Heart left ventricle (tissue), 16 donors: ENCODE measurements at places on chromosomes 2 and 18. TPM values are rescaled to one million over a fixed set of nuclear protein-coding genes. Genes with fewer than 3 reads are reported as not detected.

- no peak for DNase-seq
Observed at GRCh38 chr18:21262979-21263378, 20.9 kb downstream of the GREB1L start.

DNA sequence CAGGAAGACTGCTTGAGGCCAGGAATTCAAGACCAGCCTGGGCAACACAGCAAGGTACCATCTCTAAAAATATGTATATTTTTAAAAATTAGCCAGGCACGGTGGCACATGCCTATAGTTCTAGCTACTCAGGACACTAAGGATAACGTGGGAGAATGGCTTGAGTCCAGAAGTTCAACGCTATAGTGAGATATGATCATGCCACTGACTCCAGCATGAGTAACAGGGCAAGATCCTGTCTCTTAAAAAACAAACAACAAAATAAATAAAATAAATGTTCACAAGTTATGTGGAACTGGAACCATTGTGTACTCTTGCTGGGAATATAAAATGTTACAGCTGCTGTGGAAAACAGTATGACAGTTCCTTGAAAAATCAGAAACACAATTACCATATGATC lies 47.2 kb downstream of the USP34 start:
- no peak for DNase-seq

GRCh38 chr2:159126432-159127022 lies 158.1 kb downstream of the TANC1 start:
- no peak for DNase-seq

- DNase-seq: no peak
Observed at GRCh38 chr2:5569256-5569655, 122.9 kb upstream of the SOX11 start.

GRCh38 chr2:181268174-181268867 lies 188.9 kb upstream of the ITGA4 start:
- DNase-seq: no peak

DNA sequence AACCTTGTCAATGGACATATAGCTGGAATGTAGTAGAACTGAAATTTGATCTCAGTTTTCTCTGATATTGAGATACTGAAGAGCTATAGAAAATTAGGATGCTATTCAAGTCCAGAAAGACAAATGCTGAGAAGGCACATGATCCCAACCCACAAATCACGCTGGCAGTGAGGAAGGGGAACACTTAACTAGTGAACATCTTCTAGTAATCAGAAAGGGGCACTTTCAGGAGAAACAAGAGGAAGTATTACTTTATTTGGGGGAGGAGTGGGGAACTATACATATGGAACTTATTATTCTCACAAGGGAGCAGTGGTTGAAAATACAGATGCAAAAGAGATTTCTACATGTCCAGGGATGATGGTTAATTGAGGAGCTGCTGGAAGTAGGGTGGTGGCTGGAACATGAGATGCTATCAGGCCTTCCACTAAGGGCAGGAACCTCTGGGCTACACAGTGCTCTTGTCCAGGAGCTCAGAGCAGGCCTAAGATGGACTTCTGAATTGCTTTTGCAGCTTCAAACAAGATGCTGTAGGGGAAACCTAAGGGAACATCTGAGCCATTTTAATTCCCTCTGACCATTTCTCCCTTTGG lies 79.3 kb downstream of the TGFA start:
- no peak for DNase-seq

DNA sequence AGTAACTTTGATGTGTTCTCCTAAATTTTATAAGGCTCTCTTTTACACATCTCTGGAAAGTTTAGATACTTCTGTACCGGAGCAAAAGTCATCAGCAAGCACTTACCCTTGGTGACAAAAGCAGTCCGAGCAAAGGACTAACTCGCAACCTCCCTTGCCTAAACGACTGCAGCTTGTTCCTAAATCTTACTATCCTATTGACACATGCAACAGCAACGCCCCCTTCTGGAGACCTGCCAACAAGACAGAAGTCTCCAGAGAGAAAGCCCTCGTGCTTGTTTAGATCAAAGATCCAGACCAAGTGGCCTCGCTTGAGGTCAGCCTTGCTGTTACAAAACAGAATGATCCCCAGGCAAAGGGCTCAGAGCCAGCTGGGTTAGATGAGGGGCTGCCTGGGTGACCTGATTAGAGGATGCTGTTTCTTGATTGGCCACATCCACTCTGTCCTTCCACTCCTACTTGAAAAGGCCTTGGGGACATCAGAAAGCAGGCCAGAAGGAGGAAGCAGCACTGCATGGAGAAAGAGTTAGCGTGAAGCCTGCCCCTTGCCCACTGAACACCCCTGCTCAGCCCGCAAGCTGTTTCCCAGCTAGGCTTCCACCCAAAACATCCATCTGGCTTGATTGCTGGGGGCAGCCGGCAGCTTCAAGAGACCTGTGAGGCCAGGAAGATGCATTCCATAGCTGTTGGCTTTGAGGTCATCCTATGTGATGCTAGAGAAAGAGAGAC lies 94.3 kb downstream of the HNRNPLL start:
- peak; percentile 85 for DNase-seq

DNA sequence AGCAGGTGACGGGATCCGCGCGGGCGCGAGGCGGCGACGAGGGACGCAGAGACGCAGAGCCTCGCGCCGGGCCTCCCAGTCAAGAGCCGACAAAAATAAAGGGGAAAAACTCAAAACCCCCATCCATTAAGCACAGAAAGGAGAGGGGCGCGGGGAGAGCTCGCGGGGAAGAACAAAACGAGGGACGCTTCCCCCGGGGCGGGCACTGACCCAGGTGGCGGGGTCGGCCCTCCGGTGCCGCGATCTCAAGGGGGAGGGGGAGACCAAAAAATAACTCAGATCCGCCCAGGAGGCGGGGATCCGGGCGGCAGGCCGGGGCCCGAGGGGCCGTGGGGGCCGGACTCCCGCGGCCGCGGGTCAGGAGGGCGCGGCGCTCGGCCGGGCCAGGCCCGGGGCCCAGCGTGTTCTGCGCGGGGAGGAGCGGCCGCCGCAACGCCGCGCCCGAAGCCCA lies 597 bp downstream of the RNF103 start:
- peak; percentile 71 for DNase-seq

GRCh38 chr18:76963936-76964335 lies 141.6 kb downstream of the ZNF236 start:
- DNase-seq: no peak

DNA sequence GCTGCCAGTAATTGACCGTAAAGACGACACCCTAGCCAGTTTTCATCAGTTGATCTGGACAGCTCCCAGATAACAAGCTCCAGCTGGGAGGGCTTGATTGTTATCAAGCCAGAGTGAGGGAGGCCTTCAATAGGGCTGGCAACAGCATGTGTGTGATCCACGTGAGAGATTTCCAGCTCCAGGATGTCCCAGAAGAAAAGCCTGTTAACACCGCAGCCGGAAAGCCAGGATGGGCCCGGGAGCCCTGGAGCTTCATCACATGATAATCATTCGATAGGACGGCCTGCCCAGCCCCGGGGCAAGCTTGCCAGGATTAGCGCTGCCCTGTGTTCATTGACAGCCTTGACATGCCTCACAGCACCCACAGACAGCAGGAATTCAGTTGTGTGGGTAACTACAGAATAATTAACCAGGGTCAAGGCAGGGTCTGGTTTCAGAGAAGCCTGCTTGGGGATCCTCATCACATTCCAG lies 182.5 kb downstream of the C1D start:
- no peak for DNase-seq

DNA sequence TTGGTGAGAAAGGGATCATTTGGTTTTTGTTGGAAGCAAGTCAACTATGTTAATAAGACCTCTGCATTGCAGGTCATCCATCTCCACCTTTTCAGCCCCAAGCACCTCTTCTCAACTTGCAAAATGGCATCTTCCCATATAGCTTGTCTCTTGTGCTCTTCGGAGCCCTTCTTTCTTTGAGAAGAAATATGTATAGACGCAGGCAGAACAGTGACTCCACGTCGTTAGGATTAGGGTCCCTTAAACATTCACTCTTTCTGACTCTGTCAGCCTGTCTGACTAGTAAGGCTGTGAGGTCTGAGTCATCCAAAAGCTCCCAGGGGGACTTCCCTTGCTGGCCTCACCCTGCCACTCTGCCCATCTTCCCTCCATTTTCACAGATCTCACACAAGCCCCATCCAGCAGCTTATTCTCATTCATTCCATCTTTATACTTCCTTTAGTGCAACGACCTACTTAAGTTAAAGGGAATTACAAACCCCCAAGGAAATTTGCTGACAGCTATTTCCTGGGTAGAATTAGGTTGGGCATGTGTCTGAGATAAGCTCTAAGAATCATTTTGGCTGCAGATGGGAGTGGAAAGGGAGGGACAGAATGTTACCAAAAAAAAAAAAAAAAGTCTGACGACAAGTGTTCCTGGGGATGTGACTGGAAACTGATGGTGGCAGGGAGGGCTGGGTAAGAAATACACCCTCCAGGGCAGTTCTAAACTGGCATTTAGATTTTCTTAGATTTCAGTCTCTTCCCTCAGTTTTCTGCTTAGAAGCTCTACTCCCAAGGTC lies 37.7 kb upstream of the MEX3C start:
- DNase-seq: no peak

DNA sequence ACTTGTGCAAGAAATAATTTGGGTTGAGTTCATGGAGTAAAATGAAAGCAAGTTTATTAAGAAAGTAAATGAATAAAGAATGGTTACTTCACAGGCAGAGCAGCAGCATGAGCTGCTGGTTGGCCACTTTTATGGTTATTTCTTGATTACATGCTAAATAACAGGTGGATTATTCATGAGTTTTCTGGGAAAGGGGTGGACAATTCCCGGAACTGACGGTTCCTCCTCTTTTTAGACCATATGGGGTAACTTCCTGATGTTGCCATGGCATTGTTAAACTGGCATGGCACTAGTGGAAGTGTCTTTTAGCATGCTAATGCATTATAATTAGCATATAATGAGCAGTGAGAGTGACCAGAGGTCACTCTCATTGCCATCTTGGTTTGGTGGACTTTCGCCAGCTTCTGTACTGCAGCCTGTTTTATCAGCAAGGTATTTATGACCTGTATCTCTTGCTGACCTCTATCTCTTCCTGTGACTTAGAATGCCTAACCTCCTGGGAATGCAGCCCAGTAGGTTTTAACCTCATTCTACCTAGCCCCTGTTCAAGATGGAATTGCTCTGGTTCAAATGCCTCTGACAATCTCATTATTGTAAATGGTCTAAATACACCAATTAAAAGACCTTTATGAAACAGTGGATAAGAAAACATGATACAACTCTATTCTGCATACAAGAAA lies 114.1 kb upstream of the FIGN start:
- no peak for DNase-seq

- DNase-seq: no peak
Observed at GRCh38 chr18:51490417-51490816, 292.9 kb upstream of the MEX3C start.

GRCh38 chr2:71933467-71934319 lies 214.0 kb downstream of the CYP26B1 start:
- DNase-seq: no peak

- peak; percentile 59 for DNase-seq
Observed at GRCh38 chr18:25350489-25351251, 1.3 kb downstream of the ZNF521 start.

DNA sequence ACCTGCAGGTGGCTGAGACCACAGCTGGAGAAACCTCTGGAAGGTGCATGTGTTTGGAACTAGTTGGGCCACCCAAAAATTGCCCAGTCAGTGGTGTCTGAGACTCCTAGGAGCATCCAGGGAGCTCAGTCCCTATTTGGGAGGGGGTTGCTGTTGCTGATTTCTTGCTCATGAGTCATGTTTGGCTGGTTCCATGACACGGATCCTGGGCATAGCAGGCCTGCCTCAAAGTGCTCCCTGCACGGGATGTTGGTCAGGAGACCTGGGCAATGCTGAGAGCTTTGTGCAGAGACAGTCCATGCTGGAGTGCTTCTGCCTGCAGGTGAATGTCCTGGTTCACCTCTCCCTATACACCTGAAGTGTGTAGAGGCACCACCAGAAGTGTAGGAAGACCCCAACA lies 194.2 kb downstream of the GLI2 start:
- DNase-seq: no peak

- no peak for DNase-seq
Observed at GRCh38 chr2:103232865-103233264, 471.0 kb downstream of the TMEM182 start.

GRCh38 chr2:205878999-205879762 lies 196.9 kb downstream of the NRP2 start:
- no peak for DNase-seq

GRCh38 chr2:86593266-86593665 lies 30.0 kb upstream of the CHMP3 start:
- no peak for DNase-seq

- DNase-seq: no peak
Observed at GRCh38 chr2:11377928-11378545, 33.6 kb upstream of the ROCK2 start.

- DNase-seq: no peak
Observed at GRCh38 chr2:32436150-32436549, 79.3 kb downstream of the BIRC6 start.

- DNase-seq: no peak
Observed at GRCh38 chr2:25035537-25036220, 6.2 kb upstream of the EFR3B start.

DNA sequence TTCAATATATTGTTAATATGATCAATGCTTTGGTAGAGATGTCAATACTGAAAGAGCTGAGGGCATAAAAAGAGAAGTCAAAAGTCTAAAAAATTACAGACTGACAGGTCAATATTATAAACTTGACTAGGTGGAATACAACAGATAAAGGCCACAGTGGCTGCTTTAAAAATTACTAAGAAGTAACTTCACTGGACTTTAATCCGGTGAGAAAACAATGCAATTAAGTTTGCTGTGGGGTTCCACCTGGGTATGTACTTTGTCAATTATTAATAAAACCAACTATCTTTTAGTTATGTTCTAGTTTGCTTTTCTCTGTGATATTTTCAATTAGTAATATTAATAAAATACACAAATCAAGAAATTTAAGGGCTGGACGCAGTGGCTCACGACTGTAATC lies 44.7 kb downstream of the RAPH1 start:
- no peak for DNase-seq

Gene RGPD3
- 0.14 TPM for polyA plus RNA-seq

Gene MAPRE2
- 138 TPM for polyA plus RNA-seq

Gene APCDD1
- polyA plus RNA-seq: 10.4 TPM

Gene XDH
- 0.06 TPM for polyA plus RNA-seq

Gene CIB4
- not detected for polyA plus RNA-seq

Gene ERBB4
- 2.0 TPM for polyA plus RNA-seq

Gene NUP35
- 5.4 TPM for polyA plus RNA-seq

Gene RIT2
- not detected for polyA plus RNA-seq

Gene SAG
- polyA plus RNA-seq: not detected

Gene CPO
- 0.10 TPM for polyA plus RNA-seq

Gene MC2R
- not detected for polyA plus RNA-seq

Gene UGT1A10
- polyA plus RNA-seq: not detected
